Naive thymus-derived CD4-positive, alpha-beta T cell (primary cell): ENCODE measurements at places on chromosomes 1 and 21.

- no peaks in the 10 kb centered on the region for H3K27me3 ChIP-seq
- H3K36me3 ChIP-seq: peaks cover 41% of the 10 kb centered on the region
- DNase-seq: peak; percentile 7
- H3K4me1 ChIP-seq: peaks cover 12% of the 10 kb centered on the region
- H3K4me3 ChIP-seq: no peak overlapping the region
Measured at GRCh38 chr21:45531393-45532215, 10.6 kb downstream of the SLC19A1 start.

GRCh38 chr1:147167365-147167764 lies 4.9 kb downstream of the PRKAB2 start:
- H3K4me1 ChIP-seq: peaks cover 8% of the 10 kb centered on the region
- H3K4me3 ChIP-seq: no peak overlapping the region
- H3K27me3 ChIP-seq: no peaks in the 10 kb centered on the region
- peaks cover 25% of the 10 kb centered on the region for H3K36me3 ChIP-seq
- DNase-seq: no peak
- no peak overlapping the region for H3K27ac ChIP-seq

GRCh38 chr1:232339073-232339472 lies 290.9 kb downstream of the SIPA1L2 start:
- H3K4me3 ChIP-seq: no peak overlapping the region
- H3K27me3 ChIP-seq: no peaks in the 10 kb centered on the region
- H3K4me1 ChIP-seq: peaks cover 6% of the 10 kb centered on the region

- no peaks in the 10 kb centered on the region for H3K4me1 ChIP-seq
- no peak for DNase-seq
- no peaks in the 10 kb centered on the region for H3K36me3 ChIP-seq
- no peak overlapping the region for H3K27ac ChIP-seq
Measured at GRCh38 chr1:201475130-201475529, 6.1 kb upstream of the PHLDA3 start.

DNA sequence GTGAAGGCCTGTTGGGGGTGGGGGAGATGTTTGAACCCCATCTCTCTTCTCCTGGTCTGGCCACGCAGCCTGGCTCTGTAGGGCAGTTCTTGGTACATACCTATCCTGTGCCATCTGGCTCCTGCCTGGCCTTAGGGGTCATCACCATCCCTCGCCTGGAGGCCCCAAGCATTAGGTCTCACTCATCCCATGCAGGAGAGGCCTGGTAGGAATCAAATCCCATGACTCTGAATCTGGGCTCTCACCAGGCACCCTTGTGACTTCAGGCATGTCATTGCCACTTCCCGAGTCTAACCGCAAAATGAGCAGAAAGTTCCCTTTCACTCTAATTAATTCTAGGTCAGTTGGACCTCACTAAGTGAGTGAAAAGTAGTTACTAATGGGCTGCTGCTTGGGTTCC lies 37.2 kb downstream of the ETNK2 start:
- no peaks in the 10 kb centered on the region for H3K36me3 ChIP-seq
- no peaks in the 10 kb centered on the region for H3K27me3 ChIP-seq
- H3K4me1 ChIP-seq: no peaks in the 10 kb centered on the region
- H3K27ac ChIP-seq: no peak overlapping the region

DNA sequence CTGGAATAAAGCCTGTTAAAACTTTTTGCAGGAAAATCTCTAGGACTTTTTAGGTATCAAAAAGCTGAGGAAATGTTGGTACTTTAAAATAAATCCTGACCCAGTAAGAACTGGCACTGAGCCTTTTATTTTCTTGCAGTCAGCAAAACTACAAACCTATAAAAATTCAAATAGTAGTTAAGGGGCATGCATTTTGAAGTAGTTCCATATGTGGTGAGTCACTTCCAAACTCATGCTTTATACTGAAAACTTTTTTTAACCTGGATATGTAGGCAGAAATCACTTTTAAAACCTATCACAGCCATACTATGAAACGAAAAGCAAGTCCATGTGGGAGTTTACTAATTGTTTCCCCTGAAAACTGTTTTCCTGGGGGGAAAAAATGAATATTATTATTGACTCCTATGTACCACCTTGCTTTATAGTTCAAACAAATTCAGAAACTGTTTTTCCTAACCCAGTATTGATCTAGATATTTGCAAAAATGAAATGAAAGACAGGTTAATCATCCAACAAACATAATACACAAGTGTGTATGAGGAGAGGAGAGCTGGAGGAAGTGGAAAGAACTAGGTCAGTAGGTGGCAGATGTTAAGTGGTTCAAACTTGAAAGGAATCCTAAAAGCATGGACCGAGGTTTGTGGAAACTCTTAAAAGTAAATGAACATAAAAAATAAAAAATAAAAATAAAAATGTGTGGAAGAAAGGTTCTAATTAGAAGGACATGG lies 30.5 kb downstream of the NRIP1 start:
- H3K36me3 ChIP-seq: no peaks in the 10 kb centered on the region
- H3K27ac ChIP-seq: no peak overlapping the region
- no peak for DNase-seq
- H3K27me3 ChIP-seq: no peaks in the 10 kb centered on the region
- H3K4me3 ChIP-seq: no peak overlapping the region

DNA sequence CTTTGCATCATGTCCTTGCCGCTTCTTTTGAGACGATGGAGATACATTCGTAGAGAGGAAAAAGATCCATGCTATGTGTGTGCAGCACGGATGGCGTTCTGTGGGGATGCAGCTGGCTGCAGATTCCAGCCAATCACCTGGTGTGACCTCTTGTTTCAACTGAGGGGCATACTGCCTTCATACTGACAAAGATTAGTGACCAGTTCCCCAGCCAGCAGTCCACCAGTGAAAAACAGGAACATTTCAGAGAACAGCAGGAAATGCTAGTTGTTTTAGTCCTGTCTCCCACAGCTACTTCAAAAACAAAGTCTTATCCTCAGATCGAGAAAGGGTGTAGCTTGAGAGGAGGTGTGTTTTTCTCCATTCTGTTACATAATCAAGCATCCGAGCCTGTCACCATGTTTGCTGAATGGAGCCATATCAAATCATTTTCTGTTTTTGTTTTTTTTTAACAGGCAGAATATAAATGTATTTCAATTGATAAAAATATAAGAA lies 255.7 kb upstream of the FMN2 start:
- no peak for DNase-seq
- H3K36me3 ChIP-seq: no peaks in the 10 kb centered on the region
- H3K27ac ChIP-seq: no peak overlapping the region
- H3K4me3 ChIP-seq: no peak overlapping the region

DNA sequence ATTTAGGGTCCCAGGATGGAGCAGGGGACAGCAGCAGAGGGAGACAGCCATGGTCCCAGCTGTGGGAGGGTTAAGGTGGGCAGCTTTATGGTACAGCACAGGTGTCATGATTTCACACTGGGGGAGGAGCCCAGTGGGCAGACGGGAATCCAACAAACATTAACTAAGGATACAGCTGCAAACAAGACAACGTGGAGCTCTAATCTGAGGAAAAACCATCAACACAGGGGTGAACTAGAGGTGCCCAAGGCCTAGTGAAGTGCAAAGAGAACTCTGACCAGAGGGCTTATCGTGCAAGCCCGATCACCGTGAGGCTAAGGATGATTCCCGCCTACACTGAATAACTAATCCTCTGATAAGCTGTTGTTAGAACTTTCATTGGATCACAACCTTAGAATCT lies 18.7 kb downstream of the ECE1 start:
- DNase-seq: no peak
- H3K27me3 ChIP-seq: no peaks in the 10 kb centered on the region
- no peak overlapping the region for H3K4me3 ChIP-seq
- H3K36me3 ChIP-seq: peaks cover 73% of the 10 kb centered on the region
- no peak overlapping the region for H3K27ac ChIP-seq

DNA sequence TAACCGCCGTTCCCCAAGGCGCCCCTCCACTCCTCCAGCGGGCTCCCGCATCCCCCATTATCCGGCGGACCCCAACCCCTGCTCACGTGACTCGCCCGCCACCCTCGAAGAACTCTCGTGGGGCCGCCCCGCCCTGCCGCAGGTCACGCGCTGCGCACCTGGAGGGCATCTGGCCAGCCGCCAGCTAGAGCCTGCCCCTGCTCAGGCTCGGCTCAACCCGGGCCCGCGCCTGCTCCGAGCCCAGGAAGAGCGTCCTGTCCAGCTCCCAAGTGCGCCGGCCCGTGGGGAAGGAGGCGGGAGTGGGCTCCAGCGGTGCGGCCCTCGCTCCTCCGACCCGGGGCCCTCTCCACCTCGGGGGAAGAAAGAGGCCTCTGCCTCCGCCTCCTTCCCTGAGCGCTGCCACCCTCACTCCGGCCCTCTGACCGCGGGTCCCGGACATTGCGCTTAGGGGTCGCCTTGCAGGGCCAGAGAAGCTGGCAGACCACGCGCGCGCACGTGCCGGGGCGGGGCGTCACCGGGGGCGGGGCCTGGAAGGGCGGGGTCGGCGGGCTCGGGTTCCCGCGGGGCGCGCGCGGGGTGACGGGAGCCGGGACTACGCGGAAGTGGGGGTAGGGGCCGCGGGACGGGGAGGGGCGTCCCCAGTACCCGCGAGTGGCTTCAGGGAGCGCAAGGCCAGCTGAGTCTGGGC lies 28.4 kb downstream of the HMGN2 start:
- H3K27me3 ChIP-seq: no peaks in the 10 kb centered on the region
- peak overlapping the region; percentile 90 for H3K27ac ChIP-seq
- peaks cover 16% of the 10 kb centered on the region for H3K4me1 ChIP-seq
- DNase-seq: peak; percentile 76
- H3K36me3 ChIP-seq: no peaks in the 10 kb centered on the region
- H3K4me3 ChIP-seq: peak overlapping the region; percentile 95

DNA sequence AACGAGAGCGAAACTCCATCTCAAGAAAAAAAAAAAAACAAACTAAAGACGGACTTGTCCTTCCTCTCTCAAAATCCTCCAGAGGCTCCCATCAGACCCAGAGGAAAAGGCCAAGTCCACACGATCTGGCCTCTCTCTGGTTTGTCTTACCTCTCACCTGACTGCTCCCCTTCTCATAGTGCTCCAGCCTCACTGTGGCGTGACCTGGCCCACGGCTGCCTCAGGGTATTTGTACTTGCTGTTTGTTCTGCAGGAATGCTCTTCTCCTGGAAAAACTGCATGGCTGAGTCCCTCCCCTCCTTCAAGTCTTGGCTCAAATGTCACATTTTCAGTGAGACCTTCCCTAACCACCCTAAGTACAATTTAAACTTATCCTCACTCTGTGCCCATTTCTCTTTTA lies 8.0 kb upstream of the BRWD1 start:
- DNase-seq: no peak
- H3K36me3 ChIP-seq: no peaks in the 10 kb centered on the region
- H3K27me3 ChIP-seq: no peaks in the 10 kb centered on the region

GRCh38 chr1:58768191-58768731 lies 15.6 kb downstream of the JUN start:
- no peak for DNase-seq
- no peaks in the 10 kb centered on the region for H3K27me3 ChIP-seq
- H3K36me3 ChIP-seq: no peaks in the 10 kb centered on the region
- H3K27ac ChIP-seq: no peak overlapping the region
- H3K4me1 ChIP-seq: no peaks in the 10 kb centered on the region

- H3K4me1 ChIP-seq: no peaks in the 10 kb centered on the region
- H3K36me3 ChIP-seq: no peaks in the 10 kb centered on the region
- H3K4me3 ChIP-seq: no peak within 1 kb of the TSS
- H3K27me3 ChIP-seq: no peaks in the 10 kb centered on the region
- no peak for DNase-seq
Measured at GRCh38 chr1:209583408-209583807, at the start of gene CAMK1G. Gene CAMK1G (plus strand): TSS chr1:209583714. CDS start chr1:209594984, 11,270 bp downstream.

DNA sequence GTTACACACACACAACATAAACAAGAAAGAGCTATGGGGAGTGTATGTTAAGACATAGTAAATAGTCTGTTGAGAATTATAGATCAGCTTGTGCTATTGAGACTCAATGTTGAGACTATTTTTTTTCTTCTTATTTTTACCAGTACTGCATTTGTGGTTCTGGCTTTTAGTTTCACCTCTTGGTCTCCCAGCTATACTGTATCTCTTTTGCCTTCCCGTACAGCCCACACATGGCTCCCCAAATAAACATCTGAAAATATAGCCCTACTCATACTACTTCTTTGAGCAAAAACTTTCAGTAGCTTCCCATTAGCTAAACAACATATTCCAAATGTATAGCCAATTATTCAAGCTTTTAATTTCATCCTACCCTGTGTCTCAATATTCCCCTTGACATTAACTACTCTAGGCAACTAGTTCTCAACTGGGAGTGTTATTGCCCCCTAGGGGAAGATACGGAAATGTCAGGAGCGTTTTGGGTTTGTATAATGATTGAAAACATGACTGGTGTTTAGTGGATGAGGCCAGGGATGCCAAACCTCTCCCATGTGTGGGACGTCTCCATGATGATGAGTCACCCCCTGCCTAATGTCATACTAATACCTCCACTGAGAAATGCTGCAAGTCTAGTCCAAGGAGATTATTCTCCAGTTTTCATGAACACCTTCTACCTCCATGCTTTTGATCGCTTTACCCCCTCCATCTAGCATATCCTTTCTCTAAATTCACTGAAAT lies 6.8 kb downstream of the RPE65 start:
- H3K27ac ChIP-seq: no peak overlapping the region
- H3K36me3 ChIP-seq: no peaks in the 10 kb centered on the region
- no peak for DNase-seq
- H3K27me3 ChIP-seq: no peaks in the 10 kb centered on the region
- H3K4me3 ChIP-seq: no peak overlapping the region

DNA sequence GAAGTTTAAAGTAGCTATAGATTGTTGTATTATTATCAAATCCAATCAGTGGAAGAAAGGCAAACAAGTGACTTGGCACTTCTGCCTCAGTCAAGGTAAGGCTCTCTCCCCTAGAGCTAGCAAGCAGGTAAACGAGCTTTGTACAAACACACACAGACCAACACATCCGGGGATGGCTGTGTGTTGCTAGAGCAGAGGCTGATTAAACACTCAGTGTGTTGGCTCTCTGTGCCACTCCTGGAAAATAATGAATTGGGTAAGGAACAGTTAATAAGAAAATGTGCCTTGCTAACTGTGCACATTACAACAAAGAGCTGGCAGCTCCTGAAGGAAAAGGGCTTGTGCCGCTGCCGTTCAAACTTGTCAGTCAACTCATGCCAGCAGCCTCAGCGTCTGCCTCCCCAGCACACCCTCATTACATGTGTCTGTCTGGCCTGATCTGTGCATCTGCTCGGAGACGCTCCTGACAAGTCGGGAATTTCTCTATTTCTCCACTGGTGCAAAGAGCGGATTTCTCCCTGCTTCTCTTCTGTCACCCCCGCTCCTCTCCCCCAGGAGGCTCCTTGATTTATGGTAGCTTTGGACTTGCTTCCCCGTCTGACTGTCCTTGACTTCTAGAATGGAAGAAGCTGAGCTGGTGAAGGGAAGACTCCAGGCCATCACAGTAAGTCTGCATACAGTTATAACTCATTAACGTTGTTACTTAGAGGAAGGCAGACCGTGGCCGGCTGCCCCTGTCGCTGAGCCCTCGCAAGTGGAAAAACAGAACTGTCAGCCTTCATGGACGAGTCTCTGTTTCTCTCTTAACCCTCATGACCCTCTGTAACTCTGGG lies at the start of gene PALMD:
Gene PALMD (plus strand): TSS at position 415 of the 833 bp plus-strand sequence. CDS start 205 bp downstream, at position 620.
- no peaks in the 10 kb centered on the region for H3K4me1 ChIP-seq
- no peak within 1 kb of the TSS for H3K4me3 ChIP-seq
- no peak for DNase-seq
- H3K27ac ChIP-seq: no peak within 1 kb of the TSS

- peak overlapping the region; percentile 96 for H3K4me3 ChIP-seq
- DNase-seq: peak; percentile 77
- H3K4me1 ChIP-seq: peaks cover 25% of the 10 kb centered on the region
Measured at GRCh38 chr1:33349778-33350610, 29.1 kb upstream of the A3GALT2 start.
